ENCODE measurements at places on chromosomes 3 and 15.

DNA sequence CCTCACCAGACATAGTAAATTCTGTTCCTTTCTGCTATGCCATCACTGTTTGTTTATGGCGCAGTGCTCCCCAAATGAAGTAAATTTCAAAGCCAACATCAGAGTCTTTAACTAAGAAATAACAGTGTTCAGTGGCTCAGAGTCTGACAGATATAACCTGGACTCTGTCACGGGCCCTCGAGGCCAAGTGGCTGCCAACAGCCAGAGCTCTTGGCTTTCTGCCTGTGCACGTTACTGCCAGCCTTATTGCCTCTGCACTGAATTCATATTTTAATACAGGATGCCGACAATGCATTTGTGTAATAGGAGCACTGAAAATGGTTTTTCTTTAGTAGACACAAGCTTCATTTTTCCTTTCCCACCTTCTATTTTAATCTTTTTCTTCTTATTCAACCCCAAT, 219.9 kb downstream of the NLGN1 start:
- DNase-seq: no peak

GRCh38 chr3:128784232-128784631, 58.2 kb downstream of the RAB7A start:
- no peak for DNase-seq

GRCh38 chr3:171457607-171458061, 2.6 kb downstream of the TNIK start:
- peak; percentile 46 for DNase-seq

- no peak for DNase-seq
These were observed 51.6 kb downstream of the SLC2A2 start for GRCh38 chr3:170974872-170975271.
